ENCODE measurements at places on chromosomes 11 and 22. TPM values are rescaled to one million over a fixed set of nuclear protein-coding genes. Genes with fewer than 3 reads are reported as not detected.

SCO2 gene
- total RNA-seq = 2.3 TPM

SAAL1 gene
- 56.4 TPM for total RNA-seq

TSSK2 gene
- not detected for total RNA-seq

RFPL3 gene
- total RNA-seq = not detected

KRTAP5-8 gene
- not detected for total RNA-seq

GLB1L3 gene
- 0.14 TPM for total RNA-seq

- no peak overlapping the region for H3K4me3 ChIP-seq
- peaks cover 60% of the 10 kb centered on the region for H3K4me1 ChIP-seq
- DNase-seq = no peak
Observed at GRCh38 chr11:15885854-15886253, 470.5 kb downstream of the SOX6 start.

- H3K36me3 ChIP-seq = peaks cover 12% of the 10 kb centered on the region
- H3K27ac ChIP-seq = no peak overlapping the region
- H3K4me3 ChIP-seq = no peak overlapping the region
- peaks cover 7% of the 10 kb centered on the region for H3K4me1 ChIP-seq
Observed at GRCh38 chr11:46504817-46505613, 88.8 kb downstream of the AMBRA1 start.

GRCh38 chr11:27722117-27722952 lies 22.1 kb upstream of the BDNF start:
- no peaks in the 10 kb centered on the region for H3K36me3 ChIP-seq
- peaks cover 98% of the 10 kb centered on the region for H3K27me3 ChIP-seq
- H3K27ac ChIP-seq = no peak overlapping the region
- peak; percentile 18 for DNase-seq
- H3K4me3 ChIP-seq = peak overlapping the region; percentile 87
- peaks cover 32% of the 10 kb centered on the region for H3K4me1 ChIP-seq

GRCh38 chr11:61777234-61778090 lies 14.9 kb downstream of the TMEM258 start:
- no peak for DNase-seq

DNA sequence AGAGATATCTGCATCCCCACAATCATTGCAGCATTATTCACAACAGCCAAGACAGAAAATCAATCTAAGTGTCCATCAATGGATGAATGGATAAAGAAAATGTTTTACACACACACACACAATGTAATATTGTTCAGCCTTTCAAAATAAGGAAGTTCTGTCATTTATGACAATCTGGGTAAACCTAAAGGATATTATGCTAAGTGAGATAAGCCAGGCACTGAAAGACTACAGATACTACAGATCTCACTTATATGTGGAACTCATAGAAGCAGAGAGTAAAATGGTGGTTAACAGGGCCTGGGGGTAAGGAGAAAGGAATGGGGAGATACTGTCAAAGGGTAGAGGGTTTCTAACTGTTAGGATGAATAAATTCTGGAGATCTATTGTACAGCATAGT lies 36.0 kb upstream of the EED start:
- H3K27ac ChIP-seq = no peak overlapping the region
- H3K4me1 ChIP-seq = no peaks in the 10 kb centered on the region
- DNase-seq = no peak
- no peaks in the 10 kb centered on the region for H3K36me3 ChIP-seq
- no peak overlapping the region for H3K4me3 ChIP-seq

GRCh38 chr11:108945341-108945740 lies 280.5 kb downstream of the DDX10 start:
- peak overlapping the region; percentile 44 for H3K27ac ChIP-seq
- no peak for DNase-seq
- H3K27me3 ChIP-seq = no peaks in the 10 kb centered on the region

- no peaks in the 10 kb centered on the region for H3K27me3 ChIP-seq
- H3K4me1 ChIP-seq = peaks cover 29% of the 10 kb centered on the region
- H3K27ac ChIP-seq = no peak overlapping the region
- DNase-seq = no peak
- H3K4me3 ChIP-seq = peak overlapping the region; percentile 94
Observed at GRCh38 chr11:57713835-57714234, 1.4 kb downstream of the TMX2 start.

GRCh38 chr11:128573638-128574037 lies 13.7 kb downstream of the ETS1 start:
- H3K36me3 ChIP-seq = no peaks in the 10 kb centered on the region
- peaks cover 45% of the 10 kb centered on the region for H3K27me3 ChIP-seq
- no peak overlapping the region for H3K27ac ChIP-seq
- no peak for DNase-seq
- no peak overlapping the region for H3K4me3 ChIP-seq
- peaks cover 16% of the 10 kb centered on the region for H3K4me1 ChIP-seq

GRCh38 chr22:27416511-27417420 lies 384.8 kb downstream of the MN1 start:
- peak overlapping the region; percentile 70 for H3K27ac ChIP-seq
- H3K4me3 ChIP-seq = no peak overlapping the region
- H3K4me1 ChIP-seq = peaks cover 28% of the 10 kb centered on the region
- no peaks in the 10 kb centered on the region for H3K36me3 ChIP-seq

DNA sequence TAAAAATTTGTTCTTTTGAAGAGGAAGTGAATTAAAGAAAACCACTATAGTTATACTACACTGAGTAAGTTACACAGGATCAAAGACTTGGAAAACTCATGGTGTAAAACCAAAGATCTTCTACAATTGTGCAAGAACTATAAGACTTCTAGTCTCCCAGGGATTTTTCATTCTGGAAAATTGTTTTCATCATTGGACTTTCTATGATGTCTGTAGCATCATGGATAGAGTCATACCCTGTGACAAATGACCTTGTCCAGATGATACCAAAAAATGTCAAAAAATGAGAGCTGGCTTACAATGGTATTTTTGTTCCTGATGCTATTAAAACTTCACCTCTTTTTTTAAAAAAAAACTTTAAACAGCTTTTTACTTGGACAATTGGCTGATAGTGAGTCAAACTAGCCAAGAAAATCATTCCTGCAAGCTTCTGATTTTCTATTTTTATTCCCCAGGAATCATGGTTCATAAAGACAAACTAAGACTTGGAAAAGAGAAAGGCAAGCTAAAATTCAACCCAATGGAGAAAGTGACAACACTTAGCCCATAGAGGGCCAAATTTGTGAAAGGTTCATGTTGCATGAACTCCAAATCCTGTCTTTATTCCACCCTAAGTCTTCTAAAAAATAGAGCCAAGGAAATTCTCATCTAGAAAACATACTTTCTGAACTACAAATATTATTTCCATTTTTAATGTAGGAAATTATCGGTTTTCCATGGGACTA lies 30.7 kb downstream of the ME3 start:
- H3K4me3 ChIP-seq = no peak overlapping the region
- no peak overlapping the region for H3K27ac ChIP-seq
- peaks cover 5% of the 10 kb centered on the region for H3K4me1 ChIP-seq
- no peaks in the 10 kb centered on the region for H3K27me3 ChIP-seq
- no peak for DNase-seq

- H3K36me3 ChIP-seq = no peaks in the 10 kb centered on the region
- DNase-seq = no peak
- H3K27ac ChIP-seq = no peak overlapping the region
- peaks cover 6% of the 10 kb centered on the region for H3K27me3 ChIP-seq
- no peaks in the 10 kb centered on the region for H3K4me1 ChIP-seq
Observed at GRCh38 chr22:35684270-35684700, 33.4 kb upstream of the APOL5 start.

- H3K36me3 ChIP-seq = no peaks in the 10 kb centered on the region
- H3K4me3 ChIP-seq = no peak overlapping the region
- peaks cover 3% of the 10 kb centered on the region for H3K27me3 ChIP-seq
- no peak for DNase-seq
- no peak overlapping the region for H3K27ac ChIP-seq
Observed at GRCh38 chr11:72525466-72525865, 91.1 kb upstream of the CLPB start.

DNA sequence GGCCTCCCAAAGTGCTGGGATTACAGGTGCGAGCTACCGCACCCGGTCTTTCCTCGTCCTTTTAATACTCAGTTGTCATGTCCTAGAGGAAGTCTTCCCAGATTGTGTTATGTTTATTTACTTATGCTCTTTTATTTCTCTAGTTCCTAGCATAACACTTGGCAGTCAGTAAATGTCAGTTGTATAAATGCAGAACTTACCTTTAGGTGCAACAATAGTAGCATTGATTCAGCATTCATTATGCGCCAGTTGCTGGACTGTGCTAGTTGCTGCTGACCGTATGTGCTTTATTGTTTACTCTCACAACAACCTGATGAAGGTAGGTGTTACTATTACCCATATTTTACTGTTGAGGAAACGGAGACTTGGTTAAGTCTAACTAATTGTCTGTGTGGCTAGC lies 20.8 kb downstream of the QSER1 start:
- H3K27ac ChIP-seq = no peak overlapping the region
- H3K4me1 ChIP-seq = peaks cover 8% of the 10 kb centered on the region
- H3K4me3 ChIP-seq = no peak overlapping the region
- no peaks in the 10 kb centered on the region for H3K27me3 ChIP-seq
- no peak for DNase-seq

DNA sequence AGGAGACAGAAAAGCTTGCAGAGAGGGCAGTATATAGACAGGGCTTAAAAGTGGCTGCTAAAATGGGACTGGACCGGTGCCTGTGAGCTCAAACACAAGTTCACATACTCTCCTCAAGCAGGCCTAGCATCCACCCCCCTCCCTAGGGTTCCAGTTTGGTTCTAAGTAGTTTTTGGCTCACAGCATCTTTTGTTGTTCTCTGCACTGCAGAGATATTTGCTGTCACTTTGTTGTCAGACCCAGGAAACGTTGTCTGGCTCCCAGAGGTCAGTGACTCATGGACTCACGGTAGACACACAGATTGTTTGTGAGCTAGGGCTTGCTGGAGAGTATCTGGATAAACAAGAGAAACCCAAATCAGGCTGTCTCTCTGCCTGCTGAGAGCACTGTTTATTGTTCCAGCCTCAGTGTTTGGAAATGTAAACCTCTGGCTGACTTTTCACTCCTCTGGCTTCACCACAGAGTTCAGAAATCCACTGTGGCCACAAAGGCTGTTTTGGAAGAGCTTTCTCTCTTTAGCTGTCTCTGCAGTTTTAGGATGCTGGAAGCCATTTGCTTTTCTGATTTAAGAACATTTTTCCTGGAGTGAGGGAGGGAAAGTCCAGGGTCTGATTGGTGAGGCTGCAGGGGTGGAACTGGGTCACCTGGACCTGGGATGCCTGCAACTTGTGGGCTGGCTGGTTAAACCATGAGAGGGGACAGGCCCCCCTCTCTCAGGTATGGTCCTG lies 303.7 kb upstream of the PLET1 start:
- no peak overlapping the region for H3K4me3 ChIP-seq
- no peak overlapping the region for H3K27ac ChIP-seq
- no peak for DNase-seq
- no peaks in the 10 kb centered on the region for H3K27me3 ChIP-seq

DNA sequence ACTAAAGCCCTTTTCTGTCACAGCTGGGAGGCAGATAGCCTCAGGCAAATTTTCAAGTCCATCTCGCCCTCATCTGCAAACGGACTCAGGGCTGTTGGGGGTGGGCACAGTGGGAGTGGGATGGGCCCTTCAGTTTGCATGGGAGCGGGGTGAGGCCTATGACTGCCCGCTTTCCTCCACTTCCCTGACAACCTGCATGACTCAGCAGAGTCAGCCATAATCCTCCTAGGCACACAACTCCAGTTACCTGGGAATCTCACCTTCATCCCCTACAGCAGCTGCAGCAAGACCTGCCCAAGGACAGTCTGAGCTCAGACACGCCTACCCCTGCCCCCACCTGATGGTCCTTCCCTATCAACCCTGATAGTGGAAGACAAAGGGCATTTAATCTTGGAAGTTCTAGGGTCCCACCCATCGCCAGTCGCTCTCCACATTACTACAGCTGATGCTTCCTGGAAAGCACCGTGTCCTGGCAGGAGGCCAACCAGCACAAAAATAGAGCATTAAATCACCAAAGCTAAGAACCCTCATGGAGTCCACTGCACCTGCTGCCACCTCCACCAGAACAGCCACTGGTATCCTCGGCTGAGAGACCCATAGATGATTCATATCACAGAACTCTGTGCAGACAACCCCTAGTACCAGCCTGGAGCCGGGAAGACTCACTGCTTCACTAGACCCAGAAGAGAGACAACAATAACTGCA lies 319.3 kb downstream of the DCDC1 start:
- H3K4me1 ChIP-seq = peaks cover 7% of the 10 kb centered on the region
- DNase-seq = no peak
- H3K27ac ChIP-seq = peak overlapping the region; percentile 58
- H3K4me3 ChIP-seq = no peak overlapping the region
- peaks cover 17% of the 10 kb centered on the region for H3K36me3 ChIP-seq

DNA sequence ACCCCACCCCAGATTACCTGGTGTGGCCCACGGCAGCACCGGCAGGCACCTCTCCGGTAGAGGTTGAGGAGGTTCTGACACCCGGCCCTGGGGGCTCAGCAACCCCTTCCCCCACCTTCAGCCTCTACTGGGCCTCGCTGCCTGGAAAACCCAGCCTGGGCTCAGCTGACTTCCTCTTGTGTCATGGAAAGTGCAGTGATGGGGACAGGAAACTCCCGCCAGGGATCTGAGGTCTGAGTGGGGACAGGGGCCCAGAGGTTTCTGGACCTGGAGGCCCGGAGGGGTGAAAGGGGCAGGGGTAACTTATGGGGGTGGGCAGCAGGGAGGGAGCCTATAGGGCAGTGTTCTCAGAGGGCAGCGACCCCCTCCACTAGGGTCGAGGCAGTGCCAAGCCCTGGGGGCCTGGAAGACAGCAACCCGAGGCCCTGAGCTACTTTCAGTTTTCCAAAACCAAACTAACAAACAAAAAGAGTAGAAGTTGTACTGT lies 10.0 kb upstream of the CD5 start:
- no peak for DNase-seq
- no peaks in the 10 kb centered on the region for H3K36me3 ChIP-seq
- H3K27ac ChIP-seq = no peak overlapping the region
- H3K4me1 ChIP-seq = peaks cover 3% of the 10 kb centered on the region

- no peaks in the 10 kb centered on the region for H3K27me3 ChIP-seq
- no peak for DNase-seq
- H3K27ac ChIP-seq = no peak overlapping the region
- H3K36me3 ChIP-seq = no peaks in the 10 kb centered on the region
- H3K4me3 ChIP-seq = no peak overlapping the region
- H3K4me1 ChIP-seq = peaks cover 11% of the 10 kb centered on the region
Observed at GRCh38 chr11:69664901-69665300, 10.3 kb downstream of the LTO1 start.

DNA sequence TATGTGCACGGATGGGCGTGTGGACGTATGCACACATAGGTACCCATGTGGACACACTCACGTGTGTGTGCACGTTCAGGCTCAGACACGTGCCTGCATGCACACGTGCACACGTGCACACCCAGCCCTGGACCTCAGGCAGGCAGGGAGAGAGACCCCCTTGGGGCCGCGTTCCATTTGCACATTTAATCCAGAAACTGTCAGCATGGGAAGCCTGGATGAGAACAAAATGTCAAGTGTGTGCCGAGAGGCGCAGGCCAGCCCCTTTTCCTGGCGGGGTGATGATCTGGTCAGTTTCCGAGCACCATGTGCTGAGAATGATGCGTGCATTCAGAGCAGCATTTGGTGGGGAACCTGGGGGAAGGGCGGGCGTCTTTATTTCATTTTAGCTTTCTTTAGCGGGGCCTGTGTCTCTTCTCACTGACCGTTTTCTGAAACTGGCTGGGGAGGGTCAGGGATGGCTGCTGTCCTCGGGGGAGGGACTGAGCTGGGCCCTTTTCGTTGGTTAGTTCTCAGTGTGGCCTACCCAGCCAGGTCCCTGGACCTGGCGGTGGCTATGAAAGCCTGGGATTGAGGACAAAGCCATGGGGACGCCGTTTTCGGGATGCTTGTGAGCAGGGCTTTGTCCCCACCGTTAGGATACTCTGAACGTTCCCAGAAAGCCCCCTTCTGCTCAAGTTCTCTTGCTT lies 96.3 kb downstream of the KCNQ1 start:
- no peaks in the 10 kb centered on the region for H3K36me3 ChIP-seq
- H3K27me3 ChIP-seq = no peaks in the 10 kb centered on the region
- no peak overlapping the region for H3K27ac ChIP-seq

Data from neural crest cell (in vitro differentiated cells).